ENCODE measurements at places on chromosomes 12 and 14.

GRCh38 chr14:89309670-89310177, 107.3 kb downstream of the FOXN3 start:
- DNase-seq: no peak

DNA sequence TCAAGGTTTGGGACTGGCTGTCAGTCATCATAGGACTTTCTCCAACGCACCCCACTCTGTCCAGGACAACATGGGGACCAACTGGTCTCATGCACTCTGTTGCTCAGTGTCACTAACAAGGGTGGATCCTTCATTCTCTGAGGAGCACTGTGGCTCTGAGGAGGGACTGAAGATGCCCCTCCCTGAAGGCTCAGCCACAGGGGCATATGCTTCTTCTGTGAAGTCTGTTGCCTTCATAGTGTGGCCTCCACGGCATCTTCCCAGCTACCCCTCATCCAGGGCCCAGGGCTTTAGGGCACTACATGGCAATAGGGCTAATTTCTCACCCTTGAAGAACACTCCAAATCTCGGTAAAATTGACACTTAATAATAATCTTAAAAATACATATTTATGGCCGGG, 14.3 kb upstream of the IFI27L2 start:
- DNase-seq: no peak

DNA sequence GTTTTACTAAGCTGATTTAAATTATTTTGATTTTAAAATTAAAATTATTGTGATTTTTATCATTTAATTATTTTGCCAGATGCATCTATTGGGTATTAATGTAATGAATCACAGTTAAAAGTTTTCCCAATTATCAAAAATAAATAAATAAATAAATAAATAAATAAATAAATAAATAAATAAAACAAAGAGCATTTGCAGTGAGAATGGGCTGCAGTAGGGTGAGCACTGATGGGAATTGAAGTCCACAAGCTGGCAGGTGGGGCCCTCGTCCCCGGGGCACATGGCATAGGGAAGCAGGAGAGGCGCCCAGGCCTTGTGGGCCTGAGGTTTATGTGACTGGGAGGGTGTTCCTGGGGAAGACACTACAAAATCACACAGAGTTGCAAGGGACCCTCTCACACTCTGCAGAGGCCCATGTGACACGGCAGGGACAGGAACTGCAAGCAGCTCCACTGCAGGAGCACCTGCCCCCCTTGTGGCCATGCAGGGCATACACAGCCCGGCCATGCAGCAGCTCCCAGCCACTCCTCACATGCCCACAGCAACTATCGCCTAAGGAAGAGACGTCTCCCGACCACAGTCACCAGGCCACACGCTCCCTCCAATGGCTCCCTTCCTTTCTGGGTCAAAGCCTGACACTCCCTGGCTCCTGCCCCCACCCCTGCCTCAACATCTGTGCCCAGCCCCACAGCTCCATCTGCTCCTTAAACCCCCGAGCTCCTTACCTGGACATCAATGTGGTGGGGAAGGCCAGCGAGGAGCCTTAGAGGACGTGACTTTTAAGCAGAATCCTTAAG, 256.3 kb upstream of the SFSWAP start:
- no peak for DNase-seq

DNA sequence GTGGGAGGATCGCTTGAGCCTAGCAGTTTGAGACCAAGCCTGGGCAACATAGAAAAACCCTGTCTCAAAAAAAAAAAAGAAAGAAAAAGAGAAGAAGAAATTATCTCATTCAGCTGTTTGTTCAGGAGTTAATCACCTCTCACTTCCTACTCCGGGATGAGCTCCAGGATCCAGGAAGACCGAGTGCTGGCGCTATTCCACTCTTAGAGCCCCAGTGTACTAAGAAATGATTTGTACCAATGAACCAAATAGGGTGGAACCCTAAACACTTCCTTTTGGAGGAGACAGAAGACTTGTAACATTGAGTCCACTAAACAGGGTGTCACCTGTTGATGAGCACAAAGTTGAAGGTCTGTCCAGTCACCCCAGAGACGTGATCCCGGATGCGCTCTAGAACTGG, 3.6 kb downstream of the ALKBH2 start:
- DNase-seq: no peak

GRCh38 chr14:99081156-99081765, 190.7 kb downstream of the BCL11B start:
- DNase-seq: no peak

GRCh38 chr14:96001866-96002497, 37.2 kb upstream of the C14orf132 start:
- DNase-seq: no peak

All from mesothelial cell of epicardium (in vitro differentiated cells).